ENCODE measurements at places on chromosomes 2 and 18.
A peak's percentile ranks its signal among the peaks of the same experiment; 100 is the strongest.

DNA sequence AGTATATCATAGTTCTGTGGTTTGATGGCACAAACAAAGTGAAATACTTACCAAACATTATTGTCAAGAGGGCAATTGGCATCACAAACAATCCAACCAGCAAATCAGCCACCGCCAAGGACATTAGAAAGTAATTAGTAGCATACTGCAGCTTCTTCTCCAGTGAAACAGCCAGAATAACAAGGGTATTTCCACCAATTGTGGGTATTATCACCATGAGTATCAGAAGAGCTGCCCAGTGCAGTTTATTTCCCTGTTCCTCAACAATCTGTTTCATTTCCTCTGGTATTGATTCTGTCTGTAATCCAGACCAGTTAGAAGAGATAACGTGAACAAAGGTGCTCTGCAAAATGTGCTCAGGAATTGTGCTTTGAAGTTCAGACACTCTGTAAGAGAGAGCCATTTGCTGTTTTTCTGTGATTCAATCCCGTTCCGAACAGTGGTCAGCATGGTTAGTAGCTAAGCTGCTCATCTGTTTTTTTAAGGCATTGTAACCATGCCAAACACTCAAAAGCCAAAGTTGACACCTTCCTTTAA lies 1.4 kb downstream of the HTR2B start:
- no peak for DNase-seq

GRCh38 chr2:12965540-12966269 lies 249.0 kb downstream of the TRIB2 start:
- DNase-seq: no peak

GRCh38 chr2:172438741-172439508 lies 11.5 kb downstream of the ITGA6 start:
- peak; percentile 22 for DNase-seq

DNA sequence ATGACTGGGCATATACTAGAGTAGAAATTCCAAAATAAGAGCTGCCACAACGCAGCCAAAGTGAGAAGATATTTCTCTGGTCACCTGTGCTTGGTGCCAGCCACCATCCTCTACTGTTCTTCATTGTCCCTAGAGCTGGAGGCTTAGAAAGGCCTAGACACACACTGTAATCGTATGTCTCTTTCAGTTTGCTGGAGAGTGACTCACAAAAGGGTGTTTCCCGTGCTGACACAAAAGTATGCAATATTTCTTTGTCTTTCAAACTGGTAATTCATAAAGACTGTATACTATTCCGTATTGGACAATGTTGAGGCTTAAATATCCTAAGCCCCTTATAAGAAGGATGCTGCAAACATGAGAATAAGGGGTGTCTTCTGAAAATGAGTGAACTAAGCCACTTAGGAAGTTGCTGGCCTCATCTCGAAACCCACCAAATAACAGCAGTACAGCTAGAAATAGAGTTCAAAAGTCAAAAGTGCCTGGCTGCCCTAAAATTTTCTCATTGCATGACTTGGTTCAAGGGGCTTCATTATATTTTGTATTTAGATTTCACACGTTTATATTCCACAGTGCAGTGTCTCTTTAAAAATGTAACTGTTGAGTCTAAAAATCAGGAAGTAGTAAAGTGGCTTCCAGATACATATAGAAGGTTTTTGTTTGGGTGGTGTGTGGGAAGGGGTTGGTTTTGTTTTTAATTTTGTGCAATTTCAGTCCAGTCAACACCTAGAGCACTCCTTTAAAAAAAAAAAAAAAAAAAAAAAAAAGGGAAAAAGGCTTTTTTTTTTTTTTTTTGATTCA lies 601.1 kb downstream of the ARHGAP15 start:
- no peak for DNase-seq

GRCh38 chr2:150549381-150549780 lies 61.9 kb upstream of the RND3 start:
- no peak for DNase-seq

GRCh38 chr2:174577967-174578589 lies 19.5 kb downstream of the WIPF1 start:
- peak; percentile 35 for DNase-seq

- DNase-seq: no peak
These were observed 75.8 kb downstream of the UGGT1 start for GRCh38 chr2:128166746-128167353.

DNA sequence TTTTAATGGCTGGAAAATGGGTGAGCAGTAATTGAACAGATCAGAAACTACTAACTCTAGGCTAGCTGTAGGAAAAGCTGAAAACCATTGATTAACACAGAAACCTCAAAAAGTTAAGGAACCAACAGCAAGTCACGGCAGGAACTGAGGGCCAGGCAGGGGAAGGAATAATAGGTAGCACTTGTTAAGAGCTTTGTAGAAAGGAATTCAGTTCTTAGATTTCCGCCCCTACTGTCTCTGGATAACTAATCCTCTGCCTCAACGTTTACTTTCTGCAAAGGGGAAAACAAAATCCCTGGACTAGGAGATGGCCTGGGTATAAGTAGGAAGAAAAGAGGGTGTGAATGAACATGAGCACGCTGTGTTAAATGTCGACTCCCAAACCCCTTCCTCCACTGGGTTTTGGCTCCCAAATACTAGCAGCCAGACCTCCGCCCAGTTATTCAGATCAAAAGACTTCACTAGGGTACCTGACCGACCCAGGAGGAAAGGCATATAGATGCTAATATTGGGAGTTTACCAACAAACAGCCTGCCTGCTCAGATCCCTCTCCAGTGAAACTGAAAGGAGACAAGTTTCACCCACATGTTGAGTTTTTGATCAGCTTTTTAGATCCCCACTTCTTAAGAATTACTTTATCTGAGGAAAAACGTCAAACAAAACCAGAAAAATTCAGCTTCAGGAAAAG lies 12.4 kb downstream of the SMAD2 start:
- DNase-seq: no peak

- DNase-seq: no peak
These were observed 209.6 kb downstream of the TWIST2 start for GRCh38 chr2:239057533-239057932.

DNA sequence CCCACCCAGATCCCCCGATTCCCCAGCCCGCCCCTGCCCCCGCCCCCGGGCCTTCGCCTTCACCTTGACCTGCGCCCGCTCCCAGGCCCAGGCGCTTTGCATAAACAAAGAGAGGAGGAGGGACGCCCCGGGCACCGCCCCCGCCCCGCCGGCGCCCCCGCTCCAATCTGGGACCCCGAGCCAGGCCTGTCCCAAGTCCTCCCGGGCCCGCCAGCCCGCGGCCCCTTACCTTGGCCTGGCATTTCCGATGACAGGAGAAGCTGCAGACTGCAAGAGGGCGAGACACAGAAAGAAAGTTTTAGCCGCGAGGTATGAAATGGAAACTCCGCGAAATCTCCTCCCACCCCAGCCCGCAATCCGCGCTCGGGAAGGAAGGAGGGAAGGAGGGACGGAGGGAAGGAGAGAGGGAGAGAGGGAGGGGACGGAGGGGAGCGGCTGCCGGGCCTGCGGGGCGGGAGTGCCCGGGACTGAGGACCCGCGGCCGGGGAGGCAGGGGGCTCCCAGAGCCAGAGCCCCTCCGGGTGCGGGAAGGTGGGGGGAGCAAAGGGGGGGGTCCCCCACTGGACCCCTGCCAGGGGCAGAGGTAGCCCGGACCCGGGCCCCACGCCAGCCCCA lies 24.2 kb downstream of the TNS1 start:
- DNase-seq: no peak

DNA sequence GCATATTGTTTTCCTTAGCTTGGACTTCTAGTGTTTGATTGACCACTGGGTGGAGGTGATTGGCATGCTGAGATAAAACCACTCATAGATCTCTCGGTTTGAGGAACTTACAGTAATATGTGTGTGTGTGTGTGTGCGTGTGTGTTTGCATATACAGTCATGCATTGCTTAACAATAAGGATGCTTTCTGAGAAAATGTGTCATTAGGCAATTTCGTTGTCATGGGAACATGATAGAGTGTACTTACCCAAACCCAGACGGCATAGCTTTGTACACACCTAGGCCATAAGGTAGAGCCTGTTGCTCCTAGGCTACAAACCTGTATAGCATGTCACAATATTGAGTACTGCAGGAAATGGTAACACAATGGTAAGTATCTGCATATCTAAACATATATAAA lies 167.3 kb downstream of the NYAP2 start:
- DNase-seq: no peak

- DNase-seq: no peak
These were observed 17.2 kb downstream of the SULT1C2 start for GRCh38 chr2:108305901-108306300.

DNA sequence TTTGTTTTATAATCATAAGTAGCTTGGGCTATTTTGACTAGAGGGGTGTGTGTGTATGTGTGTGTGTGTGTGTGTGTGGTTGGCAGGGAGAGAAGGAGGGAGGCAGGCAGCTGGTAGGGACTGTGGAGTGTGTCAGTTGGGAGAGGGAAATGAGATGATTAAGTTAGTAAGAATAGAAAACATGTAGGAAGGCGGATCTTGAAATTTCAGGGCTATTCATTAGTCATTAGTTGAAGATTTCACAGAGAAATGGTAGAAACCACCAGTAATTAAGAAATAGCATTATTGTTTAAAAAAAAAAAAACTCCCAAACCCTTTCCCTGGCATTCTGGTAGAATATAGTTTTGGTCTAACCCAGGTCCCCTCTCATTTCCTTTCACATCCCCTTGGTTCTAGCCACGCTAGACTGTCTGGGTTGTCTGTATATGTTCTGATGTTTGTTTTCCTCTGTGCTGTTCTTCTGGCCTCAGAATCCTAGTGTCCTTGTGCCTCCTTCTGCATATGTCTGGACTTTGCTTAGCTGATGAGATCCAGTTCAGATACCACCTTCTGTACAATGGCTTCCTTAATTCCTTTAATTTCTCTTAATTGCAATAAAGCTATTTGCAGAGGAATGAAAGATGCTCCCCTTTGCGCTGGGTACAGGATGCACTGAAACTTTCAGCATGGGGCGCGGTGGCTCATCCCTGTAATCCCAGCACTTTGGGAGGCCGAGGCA lies 161.6 kb downstream of the NEDD4L start:
- DNase-seq: no peak

- DNase-seq: no peak
These were observed 359.3 kb downstream of the TMX3 start for GRCh38 chr18:68355637-68356036.

DNA sequence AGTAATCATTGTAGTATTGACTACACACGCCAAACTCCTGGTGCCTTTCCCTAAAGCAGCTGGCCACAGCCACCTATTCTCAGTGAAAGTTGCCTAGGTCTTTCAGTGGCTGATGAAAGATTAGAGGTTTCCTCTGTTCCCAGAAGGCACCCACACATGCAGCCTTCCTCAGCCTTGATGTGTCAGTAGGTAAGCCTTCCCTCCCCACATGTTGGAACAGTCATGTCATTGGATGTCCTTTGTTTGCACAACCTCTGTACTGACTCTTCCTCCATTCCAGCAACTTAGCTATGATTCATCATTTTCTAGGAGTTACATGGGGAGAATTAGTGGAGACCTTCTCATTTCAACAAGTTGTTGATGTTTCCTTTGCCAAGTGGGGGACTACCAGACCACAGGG lies 630.8 kb upstream of the SLC39A10 start:
- no peak for DNase-seq

- no peak for DNase-seq
These were observed 237.5 kb downstream of the LOXHD1 start for GRCh38 chr18:46419391-46420141.

GRCh38 chr2:217166241-217166850 lies 306.5 kb upstream of the TNP1 start:
- no peak for DNase-seq

DNA sequence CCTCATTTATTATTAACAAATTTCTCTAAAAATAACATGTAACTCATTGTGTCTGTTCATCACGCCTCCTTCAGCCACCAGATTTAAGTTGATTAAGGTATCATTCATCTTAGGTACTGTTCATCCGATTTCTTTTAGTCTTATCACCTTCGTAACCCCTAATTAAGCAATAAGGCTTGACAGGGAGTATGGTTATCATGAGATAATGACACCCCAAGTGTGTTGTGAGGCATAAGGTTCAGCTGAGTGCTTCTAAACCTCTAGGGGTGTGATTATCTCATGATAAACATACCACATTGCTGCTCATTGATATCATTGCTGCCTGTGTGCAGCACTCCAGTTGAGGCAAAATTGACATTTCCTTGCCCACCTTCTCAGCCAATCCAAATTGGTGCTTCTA lies 158.9 kb upstream of the BOD1L2 start:
- DNase-seq: no peak

All from non-pigmented ciliary epithelial cell (primary cell).